ENCODE measurements at places on chromosomes 6 and 20. TPM values are rescaled to one million over a fixed set of nuclear protein-coding genes. Genes with fewer than 3 reads are reported as not detected.

FHL5 gene
- 4.2 TPM for total RNA-seq

ARG1 gene
- not detected for total RNA-seq

VGLL2 gene
- not detected for total RNA-seq

ADGRG6 gene
- total RNA-seq: 2.6 TPM

SFTA2 gene
- 6.6 TPM for total RNA-seq

- no peak for DNase-seq
Measured at GRCh38 chr6:77763124-77763523, 110.3 kb downstream of the MEI4 start.

- DNase-seq: no peak
Measured at GRCh38 chr6:143516690-143517446, 5.3 kb upstream of the FUCA2 start.

GRCh38 chr20:53707371-53708055, 113.9 kb upstream of the ZNF217 start:
- DNase-seq: no peak

All from pancreas (tissue), 10 donors.